Occipital lobe (tissue), 3 donors: ENCODE measurements at places on chromosomes 2 and 18.

GRCh38 chr2:85257359-85257969, 70.3 kb downstream of the TGOLN2 start:
- DNase-seq, result no peak

GRCh38 chr2:74759986-74760385, 73.9 kb upstream of the HK2 start:
- DNase-seq, result no peak

- no peak for DNase-seq
Observed at GRCh38 chr2:50395605-50396297, 636.2 kb downstream of the NRXN1 start.

DNA sequence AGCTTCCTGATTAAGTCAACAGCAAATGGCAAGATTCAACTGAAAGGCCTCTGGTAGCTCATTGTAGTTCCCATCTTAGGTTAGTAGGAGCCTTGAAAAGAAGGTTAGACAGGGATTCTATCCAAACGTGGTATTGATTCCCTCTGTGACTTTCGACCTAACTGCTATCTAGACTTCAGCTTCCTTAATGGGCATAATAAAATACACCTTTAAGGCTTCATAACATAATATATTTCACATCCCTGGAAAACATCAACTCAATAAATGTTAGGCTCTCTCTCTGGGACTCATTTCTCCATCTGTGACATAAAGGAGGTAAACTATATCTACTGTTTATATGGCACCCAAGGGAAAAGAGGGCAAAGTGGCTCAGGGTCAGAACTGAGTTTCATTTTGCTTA, 60.9 kb downstream of the STK39 start:
- no peak for DNase-seq

- DNase-seq, result peak; percentile 52
Observed at GRCh38 chr2:58925676-58926081, 684.6 kb upstream of the FANCL start.

- DNase-seq, result no peak
Observed at GRCh38 chr2:57728691-57729090, 317.9 kb upstream of the VRK2 start.

DNA sequence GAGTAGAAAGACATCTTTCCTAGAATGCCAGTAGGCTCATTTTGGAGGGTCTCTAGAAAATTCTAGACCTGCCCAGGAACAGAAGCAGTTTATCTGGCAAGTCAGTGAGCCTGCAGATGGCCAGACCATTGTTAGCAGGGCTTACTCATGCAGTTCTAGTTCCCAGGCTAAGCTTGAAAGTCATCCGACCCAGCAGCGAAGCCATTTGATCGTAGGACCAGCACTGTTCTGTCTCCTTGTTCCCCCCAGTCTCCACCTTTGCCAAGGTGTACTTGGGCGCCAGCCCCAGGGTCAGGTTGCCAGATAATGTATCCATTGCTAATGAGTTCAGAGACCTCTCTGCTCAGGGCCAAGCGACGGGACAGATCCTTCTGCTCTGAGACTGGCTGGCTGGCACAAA, 70.1 kb downstream of the EPAS1 start:
- no peak for DNase-seq

- no peak for DNase-seq
Observed at GRCh38 chr2:7881063-7881462, 800.8 kb upstream of the ID2 start.

DNA sequence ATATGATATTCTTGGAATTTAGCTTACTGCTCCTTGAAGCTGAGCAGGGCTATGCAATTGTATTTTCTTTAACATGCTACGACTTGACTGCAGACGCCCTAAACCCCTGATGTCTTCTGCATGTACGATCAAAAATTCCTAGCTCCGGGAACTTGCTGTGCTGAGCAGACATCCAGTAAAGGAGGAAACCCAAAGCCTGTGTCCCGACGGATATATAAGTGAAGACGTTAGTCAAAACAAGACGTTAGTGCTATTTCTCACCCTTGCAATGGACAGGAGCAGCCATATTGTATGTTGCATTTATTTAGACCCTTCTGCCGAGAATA, 51.5 kb downstream of the SETBP1 start:
- no peak for DNase-seq

DNA sequence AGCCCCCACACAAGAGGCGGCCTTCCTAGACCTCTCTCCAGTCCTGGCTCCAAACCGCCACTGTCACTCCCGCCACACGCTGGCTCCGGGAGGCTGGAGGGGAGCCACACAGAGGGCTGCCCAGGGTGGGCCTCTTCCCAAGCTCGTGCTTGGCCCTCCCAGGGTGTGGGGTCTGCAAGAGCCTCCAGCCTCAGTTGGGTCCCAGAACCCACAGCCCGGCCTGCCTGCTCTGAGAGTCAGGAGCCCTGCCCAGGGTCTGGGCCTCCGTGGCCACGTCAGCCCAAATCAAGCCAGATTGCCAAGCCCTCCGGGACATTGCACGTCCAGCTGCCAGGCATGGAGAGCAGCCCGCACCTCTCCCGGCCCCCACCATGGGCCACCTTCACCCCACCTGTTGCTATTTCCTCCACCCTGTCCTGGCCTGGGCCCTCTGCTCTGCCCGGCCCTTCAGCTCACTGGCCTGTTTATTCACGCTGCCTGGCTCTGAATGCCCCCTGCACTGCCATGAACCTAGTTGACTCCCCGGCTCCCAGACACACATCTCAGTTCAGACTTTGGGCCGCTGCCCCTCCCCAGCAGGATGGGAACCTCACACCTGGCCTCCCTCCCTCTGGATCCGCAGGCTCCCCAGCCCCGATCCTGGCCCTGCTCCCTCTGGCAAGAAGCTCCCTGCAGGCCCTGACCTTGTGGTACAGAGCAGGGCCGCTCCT, 61.0 kb downstream of the BIN1 start:
- DNase-seq, result no peak

DNA sequence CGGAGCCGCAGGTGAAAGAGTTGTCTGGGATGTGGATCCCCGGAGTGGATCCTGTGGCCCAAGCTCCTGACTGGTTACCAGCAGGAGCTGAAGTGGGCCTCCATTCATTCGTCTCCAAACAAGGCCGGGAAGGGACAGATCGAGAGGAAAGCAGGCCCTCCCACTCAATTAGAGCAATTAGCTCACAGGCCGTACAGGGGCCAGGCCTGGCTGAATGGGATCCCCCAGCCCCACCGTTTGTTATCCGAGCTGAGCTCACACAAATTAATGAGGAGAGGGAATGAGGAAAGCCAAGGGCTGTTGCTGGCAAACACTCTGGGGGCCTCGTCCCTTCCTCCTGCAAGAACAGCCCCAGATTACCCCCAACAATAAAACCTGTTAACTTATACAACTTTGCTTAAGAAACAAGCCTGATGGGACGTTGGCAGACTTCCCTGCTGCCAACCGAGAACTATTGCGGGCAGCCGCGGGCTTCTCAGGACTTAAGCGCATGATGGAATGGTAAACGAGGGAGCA, 338.0 kb downstream of the BCL11A start:
- DNase-seq, result no peak

DNA sequence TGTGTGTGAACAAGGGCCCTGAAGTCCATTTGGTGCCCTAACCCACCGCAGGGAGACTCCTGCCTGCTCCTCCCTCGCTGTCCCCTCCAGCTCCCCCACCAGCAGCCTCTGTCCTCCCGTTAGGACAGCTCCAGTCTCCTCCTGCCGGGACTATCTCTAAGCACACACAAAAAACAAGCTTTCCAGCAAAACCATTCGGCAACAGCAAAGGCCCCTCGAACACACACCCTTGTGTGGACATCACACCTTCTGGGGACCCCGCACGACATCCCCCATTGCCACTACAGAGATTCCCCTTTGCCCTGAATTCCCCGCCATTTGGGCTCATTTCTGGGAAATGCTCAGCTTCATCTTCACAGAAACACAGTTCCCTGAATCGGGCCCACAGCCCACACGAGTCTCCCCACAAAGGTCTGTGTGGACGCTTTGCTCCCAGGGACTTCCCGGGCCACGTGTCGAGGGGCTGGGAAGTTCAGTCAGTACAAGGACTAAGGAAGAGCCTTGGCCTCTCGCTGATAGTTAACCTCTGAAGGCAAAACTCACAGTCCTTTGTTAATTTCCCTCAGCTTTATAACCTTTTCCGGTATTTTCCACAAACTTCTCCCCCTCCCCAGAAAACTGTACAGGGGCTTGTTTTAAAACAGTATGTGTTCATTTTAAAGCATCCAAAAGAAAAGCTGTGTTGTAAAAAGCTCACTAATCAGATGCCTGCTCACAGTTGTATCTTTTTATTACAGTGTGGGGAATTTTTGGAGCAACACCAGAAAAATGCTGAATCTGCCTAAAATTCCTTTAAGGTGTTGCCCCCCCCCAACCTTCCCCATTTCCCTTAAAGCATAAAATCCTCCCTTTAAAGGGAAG, 25.9 kb downstream of the SMAD7 start:
- no peak for DNase-seq

DNA sequence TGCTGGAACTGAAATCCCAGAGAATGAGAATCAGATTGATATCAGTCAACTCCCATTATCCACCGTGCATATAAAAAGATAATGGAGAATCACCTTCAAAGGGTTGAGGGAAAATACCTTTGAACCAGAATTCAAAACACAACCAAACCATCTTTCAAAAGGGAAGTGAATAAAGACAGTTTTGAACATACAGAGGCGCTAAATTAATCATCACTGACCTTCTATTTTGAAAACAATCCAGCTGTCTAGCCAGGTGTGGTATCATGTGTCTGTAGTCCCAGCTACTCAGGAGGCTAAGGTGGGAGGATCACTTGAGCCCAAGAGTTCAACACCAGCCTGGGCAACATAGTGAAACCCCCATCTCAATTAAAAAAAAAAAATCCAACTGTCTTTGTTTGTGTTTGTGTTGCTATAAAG, 63.6 kb downstream of the TRABD2A start:
- DNase-seq, result no peak

DNA sequence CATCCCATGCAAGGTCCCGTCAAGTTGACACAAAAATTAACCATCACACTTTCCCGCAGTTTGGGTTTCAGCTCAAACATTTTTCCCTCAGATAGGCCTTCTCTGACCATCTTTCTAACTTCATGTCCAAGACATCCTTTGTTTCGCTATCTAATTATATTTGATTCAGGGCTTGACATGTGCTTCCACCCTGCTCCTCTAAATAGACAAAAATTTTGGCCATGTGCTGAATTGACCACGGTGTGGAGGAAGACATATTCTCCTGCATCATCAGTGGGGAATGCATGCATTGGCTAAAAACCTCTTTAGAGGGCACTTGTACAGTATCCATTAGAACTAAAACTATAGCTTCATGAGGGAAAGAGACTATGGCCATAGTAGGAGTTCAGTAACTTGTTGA, 81.2 kb downstream of the PLCL1 start:
- no peak for DNase-seq

DNA sequence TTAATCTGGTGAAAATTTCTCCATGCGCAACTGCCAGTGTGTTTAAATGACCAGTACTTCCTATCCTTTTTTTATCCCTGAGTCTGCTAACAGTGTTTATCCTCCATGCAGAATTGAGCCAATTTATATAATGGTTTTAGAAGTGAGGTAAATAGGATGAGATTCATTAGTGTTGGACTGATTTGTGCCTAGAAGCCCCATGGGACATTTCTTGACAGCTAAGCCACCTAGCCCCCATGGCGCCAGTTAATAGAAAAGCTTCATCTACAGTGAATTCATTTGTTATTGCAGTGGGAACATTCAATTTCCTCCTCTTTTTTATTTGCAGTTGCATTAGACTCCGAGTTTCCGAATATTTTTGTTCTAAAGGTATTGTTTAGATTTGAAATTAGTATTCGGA, 175.6 kb downstream of the ARL6IP6 start:
- no peak for DNase-seq

- no peak for DNase-seq
Observed at GRCh38 chr2:62306751-62307468, 111.0 kb downstream of the B3GNT2 start.
